ENCODE measurements at places on chromosomes 5 and 9. TPM values are rescaled to one million over a fixed set of nuclear protein-coding genes. Genes with fewer than 3 reads are reported as not detected.

DNA sequence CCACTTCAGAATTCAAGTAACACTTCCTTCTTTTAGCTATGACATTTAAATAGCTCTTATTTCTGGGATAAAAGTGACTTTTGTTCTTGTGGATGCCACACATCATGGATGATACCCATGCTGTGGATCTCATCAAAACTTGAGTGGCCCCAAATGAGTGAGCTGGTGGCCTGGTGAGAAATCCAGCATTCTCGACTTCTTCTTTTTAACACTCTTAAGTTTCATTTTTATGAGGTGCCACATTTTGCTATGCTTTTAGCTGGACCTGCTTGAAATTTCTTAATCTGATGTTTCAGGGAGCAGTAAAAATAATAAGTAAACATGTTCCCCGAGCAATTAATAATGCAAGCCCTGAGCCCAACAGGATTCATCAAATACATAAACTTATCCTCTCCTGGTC lies 384.8 kb upstream of the MEF2C start:
- no peak for DNase-seq

- no peak for DNase-seq
These were observed 275.7 kb upstream of the KIF2A start for GRCh38 chr5:62030326-62030725.

- no peak for DNase-seq
These were observed 111.1 kb downstream of the UGCG start for GRCh38 chr9:112007575-112008240.

- DNase-seq = no peak
These were observed 81.5 kb downstream of the SHB start for GRCh38 chr9:37987467-37987981.

GRCh38 chr9:34810187-34810524 lies 100.2 kb upstream of the CCL21 start:
- DNase-seq = no peak

- no peak for DNase-seq
These were observed 53.2 kb downstream of the FNBP1 start for GRCh38 chr9:129989740-129990139.

DNA sequence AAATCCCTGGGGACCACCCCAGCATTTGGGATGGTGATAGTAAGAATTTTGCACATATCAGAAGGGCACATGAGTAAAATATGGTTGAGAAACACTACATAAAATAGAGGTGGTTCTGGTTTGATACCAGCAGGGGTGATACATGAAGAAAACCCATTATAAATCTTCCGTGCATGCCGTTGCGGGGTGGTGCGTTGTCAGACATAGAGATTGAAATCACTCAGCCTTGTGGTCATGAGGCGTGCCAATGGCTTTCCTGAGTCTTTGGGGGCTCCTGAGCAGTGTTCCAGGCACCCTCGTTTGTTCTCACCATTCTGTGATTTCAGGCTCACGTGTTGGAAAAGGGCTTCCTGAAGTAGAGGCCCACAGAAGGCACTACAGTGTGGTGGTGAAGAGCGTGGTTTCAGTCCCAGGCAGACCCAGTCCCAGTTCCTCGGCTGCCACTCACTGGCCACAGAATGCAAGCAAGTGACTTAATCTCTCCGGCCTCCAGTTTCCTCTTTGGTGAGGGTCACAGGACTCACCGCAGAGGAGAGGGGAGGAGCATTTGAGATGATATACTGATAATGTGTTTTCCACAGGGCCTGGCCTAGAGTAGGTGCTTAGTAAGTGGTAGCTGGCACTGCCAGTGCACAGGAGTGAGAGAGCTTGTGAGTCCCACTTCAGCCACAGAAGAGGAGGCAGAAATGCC lies 20.5 kb upstream of the GLRX start:
- DNase-seq = peak; percentile 42

DNA sequence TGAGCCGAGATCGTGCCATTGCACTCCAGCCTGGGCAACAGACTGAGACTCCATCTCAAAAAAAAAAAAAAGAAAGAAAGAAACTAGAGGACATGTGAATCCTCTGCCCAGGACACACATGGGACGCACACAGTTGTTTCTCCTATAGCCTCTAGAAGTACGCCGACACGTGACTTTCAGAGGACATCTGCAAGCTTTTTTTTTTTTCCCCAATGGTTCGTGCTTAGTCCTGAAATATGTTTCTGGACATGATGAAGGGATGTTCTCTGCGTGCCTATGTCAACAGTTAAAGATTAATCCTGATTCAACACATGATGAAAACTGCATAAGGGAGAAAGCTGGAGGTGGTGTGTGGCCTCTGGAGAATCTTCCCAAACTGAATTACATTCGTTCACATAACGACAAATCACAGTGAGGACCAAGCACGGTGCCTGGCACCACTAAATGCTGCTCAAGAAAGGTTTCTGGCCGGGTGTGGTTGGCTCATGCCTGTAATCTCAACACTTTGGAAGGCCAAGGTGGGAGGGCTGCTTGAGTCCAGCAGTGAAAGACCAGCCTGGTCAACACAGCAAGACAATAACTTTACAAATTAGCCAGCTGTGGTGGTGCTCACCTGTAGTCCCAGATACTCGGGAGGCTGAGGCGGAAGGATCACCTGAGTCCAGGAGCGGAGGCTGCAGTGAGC lies 9.8 kb downstream of the COL23A1 start:
- DNase-seq = no peak

- no peak for DNase-seq
These were observed 54.3 kb downstream of the PSD2 start for GRCh38 chr5:139849942-139850341.

DNA sequence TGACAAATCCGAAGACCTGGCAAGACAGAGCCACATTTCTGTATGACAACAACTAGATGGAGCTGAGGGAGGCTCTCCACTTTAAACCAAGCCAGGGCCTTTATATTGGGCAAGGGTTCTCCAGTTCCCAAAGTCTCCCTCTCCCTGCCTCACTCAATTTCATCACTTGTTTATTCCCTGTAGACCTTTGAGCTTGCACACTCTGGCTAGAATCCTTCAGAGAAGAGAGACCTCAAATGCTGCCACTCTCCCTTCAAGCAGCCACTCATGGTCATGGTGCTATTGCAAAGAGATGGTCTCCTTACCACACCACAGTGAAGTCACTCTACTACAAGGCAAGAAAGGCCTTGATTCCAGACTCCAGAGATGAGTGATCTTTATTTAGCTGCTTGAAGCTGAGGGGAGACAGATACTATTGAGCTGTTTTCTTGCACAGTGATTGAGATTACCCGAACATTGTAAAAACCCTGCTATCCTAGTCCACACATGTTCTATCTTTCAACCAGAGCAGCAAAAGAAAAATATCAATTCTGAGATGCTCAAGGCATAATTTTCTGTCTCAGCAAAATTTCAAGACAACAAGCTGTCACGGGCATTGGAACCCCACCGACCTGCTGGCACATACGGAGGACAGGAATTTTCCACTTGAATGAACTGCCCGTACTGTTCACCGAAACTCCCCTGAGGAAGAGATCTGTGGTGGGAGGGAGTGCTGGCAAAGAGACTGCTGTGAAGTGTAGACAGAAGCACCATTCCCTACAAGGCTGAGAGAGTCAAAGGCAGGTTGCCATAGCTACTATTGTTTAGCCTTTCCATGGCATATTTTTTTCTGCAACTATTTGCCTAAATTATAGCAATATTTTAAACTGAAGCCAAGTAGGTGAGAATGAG lies 81.1 kb downstream of the CDO1 start:
- no peak for DNase-seq

DNA sequence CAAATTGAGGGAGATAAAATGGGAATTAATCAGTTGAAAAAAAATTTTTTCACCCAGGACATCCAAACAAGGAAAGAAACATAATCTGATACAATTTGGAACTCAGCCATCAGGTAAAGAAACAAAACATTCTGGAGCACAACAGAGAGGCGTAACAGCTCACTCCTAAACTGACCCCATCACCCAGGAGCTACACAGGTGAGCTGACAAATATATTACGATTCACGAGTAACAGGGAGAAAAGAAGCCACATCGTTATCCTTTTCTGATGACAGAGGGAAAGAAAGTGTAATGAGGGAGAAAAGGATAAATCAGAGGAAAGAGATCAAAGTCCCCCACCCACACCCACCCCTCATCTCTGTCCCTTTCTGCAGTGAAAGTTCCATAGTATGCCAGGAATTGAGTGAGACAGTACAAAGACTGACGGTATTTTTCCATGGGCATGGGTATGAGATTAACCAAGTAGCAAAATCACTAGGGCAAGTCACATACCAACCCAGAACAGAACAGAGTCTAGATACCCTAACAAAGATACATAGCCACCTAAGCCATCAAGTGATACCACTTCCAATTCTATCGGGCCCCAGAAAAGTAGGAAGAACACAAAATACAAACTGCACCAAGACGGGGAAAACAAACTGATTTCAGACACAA lies 45.4 kb downstream of the TMEM245 start:
- no peak for DNase-seq

DNA sequence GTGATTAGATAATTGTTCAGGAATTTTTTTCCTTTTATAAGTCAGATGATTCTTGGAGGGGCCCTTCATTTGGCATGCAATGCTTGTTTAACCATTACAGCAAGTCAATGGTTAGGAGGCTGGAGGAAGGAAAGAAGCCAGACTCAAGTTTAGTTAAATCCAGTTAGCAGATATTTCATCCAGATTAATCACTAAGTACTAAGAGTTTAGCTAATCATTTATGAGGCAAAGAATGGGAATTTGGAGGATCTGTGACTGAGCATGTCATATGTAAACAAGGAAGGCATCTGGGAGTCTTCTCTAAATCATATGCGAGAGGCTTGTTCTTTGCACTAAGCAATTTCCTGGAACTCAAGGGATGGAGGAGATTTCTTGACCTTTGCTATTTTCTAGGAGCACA lies 145.3 kb upstream of the SGCD start:
- DNase-seq = no peak

The TRIM41 gene
- 32.6 TPM for total RNA-seq

The VCAN gene
- total RNA-seq = 74.4 TPM

The C9orf43 gene
- total RNA-seq = 0.84 TPM

The CER1 gene
- not detected for total RNA-seq

The PBX3 gene
- total RNA-seq = 14.9 TPM
